ENCODE measurements at places on chromosomes 16 and 17. TPM values are rescaled to one million over a fixed set of nuclear protein-coding genes. Genes with fewer than 3 reads are reported as not detected.

- DNase-seq: peak; percentile 29
Measured at GRCh38 chr17:61635913-61636432, 45.0 kb upstream of the NACA2 start.

- no peak for DNase-seq
Measured at GRCh38 chr16:17474037-17474436, 3.3 kb upstream of the XYLT1 start.

GRCh38 chr16:20271893-20272292 lies 55.4 kb downstream of the GP2 start:
- DNase-seq: no peak

Gene FBXO39
- 0.12 TPM for polyA plus RNA-seq

GRCh38 chr17:79707931-79708891 lies 22.5 kb upstream of the ENPP7 start:
- no peak for DNase-seq

DNA sequence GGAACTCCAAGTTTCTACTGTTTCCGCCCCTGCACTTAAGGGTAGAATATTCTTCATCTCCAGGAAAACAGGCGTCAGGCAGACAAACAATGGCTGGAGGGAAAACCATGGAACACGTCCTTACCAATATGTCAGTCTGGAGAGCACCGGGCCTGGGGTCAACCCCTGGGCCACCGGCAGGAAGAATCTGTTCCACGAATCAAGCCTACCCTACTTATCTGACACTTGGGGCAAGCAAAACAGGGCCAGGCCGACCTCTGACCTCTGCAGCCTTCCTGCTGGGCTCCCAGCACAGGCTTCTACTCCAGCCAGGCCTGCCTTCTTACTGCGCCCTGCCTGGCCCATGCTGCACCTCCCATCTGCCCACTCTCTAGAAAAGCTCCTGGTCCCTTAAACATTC lies 10.1 kb downstream of the VAC14 start:
- no peak for DNase-seq

DNA sequence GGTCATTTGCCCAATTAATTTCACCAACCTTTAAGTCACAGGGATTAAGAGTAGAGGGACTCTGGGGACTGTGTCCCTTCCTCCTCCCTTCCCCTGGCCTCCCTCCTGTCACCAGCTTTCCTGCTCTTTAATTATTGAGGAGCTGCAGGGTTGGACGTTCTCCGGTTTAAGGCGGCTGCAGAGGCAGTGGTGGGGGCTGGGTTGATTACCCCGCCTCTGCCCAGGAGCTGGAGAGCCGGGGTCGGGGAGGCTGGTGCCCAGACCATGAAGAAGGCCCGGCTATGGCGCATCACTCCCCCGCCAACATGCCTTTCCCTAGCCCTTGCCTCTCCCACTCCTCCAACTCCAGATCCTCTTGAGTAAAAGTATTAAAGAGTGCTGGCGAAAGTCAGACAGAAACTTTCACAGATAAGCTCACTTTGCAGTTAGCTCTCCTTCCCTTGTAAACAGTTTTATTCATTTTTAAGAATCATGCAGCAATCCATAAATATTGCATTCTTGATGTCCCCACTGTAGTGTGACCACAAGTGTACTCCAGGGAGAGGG lies 1.1 kb upstream of the FOXJ1 start:
- no peak for DNase-seq

GRCh38 chr17:82661717-82662683 lies 13.8 kb upstream of the WDR45B start:
- no peak for DNase-seq

GRCh38 chr16:23223368-23223767 lies 40.8 kb downstream of the SCNN1G start:
- no peak for DNase-seq

DNA sequence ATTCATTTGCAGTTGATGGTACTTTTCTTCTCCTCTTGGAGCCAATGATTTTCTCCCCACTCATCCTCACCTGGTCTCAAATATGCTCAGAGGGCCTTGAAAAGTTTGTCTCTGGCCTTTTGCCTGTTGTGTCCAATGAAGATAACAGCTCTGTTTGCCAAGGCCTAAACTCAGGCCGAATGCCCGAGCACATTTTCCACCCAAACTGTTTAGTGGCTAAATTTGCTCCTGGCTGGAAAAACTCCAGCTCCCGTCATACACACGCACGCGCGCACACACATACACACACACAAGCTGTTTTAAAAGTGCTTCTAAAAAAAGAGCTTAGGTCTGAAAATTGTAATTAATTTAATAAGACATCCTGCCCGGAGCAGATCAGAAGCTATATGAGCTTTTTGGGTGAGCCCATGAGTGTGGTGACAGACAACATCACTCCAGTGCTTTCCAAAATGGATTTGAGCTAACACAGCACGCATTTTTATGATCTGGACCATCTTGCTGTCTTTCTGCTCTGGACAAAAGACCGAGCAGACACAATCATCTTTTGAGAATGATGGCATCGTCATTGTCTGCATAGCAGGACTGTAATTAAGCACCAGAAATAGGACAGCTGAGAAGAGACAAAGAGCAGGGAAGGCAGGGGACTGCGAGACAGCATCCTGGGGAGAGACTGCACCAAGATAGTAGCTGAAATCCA lies 48.9 kb downstream of the IRX6 start:
- DNase-seq: no peak

DNA sequence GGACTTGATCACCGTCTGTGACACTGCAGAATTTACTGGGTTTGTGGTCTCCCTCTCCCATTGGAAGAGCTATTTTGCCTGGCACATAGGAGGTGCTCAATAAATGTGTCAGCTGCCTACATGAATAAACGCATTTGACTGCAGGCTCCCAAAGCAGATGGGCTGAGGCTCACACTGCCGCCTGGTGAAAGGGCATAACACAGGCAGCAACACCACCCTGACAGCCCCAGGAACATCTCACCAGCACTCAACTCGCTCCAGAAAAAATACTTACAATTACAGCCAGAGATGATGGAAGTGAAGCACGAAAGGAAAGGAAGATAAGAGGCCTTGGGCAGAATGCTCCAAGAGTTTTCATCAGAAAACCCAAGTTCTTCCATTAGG lies 73.9 kb downstream of the RPH3AL start:
- DNase-seq: no peak

DNA sequence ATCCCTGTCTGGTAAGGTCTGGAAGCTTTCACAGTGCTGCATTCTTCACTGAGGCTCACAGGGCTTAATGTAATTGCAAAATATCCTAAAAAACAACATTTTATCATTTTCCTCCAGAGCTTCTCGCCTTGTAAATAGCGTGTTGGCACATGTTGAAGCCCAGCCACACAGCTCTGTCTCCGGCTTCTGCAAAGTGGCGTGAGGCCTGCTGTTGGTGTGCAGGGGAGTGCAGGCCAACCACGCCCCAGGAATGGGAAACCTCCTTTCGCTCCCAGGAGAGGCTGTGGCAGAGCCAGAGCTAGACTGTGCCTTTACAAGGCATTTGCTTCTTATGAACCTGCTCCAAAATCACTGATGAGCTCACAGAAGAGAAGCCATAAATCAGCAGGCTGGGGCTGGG lies 248.2 kb upstream of the MAF start:
- no peak for DNase-seq

Gene NPIPB13
- polyA plus RNA-seq: 1.7 TPM

GRCh38 chr17:65674246-65675045 lies 113.0 kb upstream of the AXIN2 start:
- no peak for DNase-seq

Gene KRTAP1-1
- polyA plus RNA-seq: 0.19 TPM

DNA sequence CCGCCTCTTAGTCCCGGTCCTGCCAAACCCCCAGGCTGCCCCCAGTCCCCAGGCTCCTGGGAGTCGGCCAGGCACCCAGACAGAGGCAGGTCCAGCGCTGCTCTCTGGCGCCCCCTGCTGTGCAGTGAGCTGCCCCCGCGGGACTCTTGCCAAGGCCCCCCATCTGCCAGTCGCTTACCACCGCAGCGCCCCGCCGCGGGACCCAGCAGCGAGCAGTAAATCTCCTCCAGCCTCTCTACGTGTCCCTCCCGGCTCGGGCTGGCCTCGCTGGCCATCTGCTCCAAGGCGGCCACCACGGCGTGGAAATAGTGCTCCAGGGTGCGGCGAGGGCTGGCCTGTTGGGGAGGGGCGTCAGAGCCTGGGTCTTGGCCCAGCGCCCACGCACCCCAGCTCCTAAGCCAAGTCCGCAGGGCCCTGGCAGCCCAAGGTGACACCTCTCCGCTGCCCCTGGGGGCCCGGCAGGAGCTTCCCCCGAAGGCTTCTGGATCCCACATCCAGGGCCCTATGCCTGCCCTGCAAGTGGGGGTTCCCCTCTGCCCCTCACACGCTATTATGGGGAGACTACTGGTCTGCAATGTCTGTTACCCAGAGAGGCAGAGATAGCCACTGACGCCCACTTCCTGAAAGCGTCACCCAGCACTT lies 33.7 kb upstream of the MFSD6L start:
- DNase-seq: no peak

DNA sequence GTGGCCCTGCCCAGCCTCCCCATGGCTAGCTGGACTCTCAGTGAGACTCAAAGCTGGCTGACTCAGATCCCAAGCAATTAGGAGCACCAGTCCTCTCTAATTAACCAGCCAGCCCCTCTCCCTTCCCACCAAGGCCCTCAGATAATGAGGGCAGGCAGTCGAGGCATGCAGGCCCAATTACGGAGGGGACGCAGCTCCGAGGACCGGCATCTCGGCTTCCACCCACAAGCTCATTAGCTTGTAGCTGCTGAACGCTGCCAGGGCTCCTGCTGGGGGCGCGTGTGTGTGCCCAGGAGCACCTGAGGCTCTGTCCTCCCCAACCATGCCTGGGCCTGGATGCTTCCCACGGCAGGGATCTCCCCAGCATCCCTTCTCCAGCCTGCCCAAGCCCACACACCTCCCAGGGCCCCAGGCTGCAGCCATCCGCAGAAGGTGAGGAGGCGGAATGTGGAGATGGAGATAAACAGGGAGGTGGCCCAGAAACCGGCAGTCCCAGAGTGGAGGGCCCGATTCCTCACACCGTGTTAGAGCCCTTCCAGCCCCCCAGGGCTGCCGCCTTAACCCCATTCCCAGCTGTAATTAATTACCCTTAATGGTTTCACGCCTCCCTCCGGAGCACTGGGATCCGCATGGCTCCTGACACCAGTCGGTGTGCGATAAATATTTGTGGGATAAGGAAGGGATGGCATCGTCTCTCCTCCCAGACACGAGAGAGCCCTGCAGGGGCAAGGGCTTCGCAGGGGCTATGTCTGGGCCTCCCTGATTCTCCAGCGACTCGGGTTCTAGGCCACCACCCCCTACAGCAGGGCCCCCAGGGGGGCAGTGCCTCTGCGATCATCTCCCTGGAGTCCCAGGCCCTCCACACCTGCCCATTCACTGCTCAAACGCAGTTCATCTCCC lies 42.2 kb downstream of the RPH3AL start:
- no peak for DNase-seq

Gene SLC52A1
- polyA plus RNA-seq: not detected

DNA sequence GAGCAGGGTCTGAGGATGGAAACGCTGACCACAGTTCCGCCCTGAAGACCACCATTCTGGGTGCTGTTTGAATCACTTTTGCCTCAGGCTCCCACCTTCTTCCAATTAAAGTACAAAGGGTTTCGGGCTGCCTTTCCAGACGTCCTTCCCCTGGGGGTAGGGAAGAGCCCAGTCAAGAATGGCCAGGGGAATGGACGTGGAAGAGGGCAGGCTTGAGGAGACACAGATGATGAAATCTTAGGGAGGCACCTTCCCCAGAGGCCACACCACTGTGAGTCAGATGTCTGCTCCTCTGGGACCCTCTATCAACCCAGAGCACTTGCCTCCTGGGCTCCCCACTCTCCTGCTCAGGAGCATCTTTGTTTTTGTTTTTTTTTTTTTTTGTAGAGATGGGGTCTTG lies 27.5 kb upstream of the MTSS2 start:
- no peak for DNase-seq

Gene PRDM7
- not detected for polyA plus RNA-seq

DNA sequence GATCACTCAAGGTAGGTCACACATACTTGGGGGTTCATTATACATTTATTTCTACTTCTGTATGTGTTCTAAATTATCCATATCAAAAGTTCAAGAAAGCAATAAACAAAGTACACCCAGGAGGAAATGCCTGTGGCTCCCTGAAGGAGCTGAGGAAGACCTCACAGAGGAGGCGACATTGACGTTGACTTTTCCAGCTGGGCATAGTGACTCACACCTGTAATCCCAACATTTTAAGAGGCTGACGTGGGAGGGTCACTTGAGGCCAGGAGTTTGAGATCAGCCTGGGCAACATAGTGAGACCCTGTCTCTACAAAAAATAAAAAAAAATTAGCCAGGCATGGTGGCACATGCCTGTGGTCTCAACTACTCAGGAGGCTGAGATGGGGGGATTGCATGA lies 16.3 kb downstream of the ITGAD start:
- DNase-seq: no peak

Gene SBK1
- 0.01 TPM for polyA plus RNA-seq

GRCh38 chr17:79929257-79930061 lies 90.2 kb upstream of the CBX4 start:
- no peak for DNase-seq

GRCh38 chr17:42456223-42457106 lies 2.2 kb upstream of the ATP6V0A1 start:
- DNase-seq: no peak

DNA sequence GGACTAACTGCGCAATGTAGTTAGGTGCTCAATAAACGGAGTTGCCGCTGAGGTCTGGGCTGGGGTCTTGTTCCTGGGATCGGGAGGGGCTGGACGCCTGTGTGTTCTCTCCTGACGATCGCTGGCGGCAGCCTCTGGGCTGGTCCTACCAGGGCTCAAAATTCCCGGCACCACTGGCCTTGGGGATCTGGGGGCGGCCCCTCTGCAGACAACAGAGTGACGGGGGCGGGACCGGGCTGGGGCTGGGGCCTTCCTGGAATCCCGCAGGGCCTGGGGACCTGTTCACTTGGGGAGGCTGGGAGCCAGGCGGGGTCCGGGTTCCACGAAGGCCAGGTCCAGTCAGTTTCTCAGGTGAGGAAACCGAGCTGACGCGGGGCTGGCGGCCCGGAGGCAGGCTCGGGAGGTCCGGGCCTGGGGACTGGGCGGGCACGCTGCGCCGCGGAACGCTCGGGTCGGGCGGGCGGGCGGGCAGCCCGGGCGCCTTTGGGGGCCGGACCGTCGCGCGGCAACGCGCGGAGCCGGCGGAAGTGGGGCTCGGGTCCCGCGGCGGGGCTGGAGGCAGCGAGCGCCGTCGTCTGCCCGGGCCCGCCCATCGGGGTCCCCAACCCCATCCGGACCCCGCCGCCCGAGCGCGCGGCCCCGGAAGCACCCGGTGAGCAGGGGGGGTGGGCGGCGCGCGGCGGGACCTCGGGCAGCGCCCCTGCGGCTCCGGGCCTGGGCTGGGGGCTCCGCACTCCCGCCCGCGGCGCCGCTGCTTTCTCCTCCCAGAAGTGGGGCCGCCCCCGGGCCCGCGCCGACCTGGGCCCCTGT lies at the start of gene PIGQ:
TSS of gene PIGQ (plus strand) at position 524 of the 810 bp plus-strand sequence. CDS start 4,107 bp downstream, outside the sequence.
- no peak for DNase-seq

Gene SALL1
- 9.9 TPM for polyA plus RNA-seq

DNA sequence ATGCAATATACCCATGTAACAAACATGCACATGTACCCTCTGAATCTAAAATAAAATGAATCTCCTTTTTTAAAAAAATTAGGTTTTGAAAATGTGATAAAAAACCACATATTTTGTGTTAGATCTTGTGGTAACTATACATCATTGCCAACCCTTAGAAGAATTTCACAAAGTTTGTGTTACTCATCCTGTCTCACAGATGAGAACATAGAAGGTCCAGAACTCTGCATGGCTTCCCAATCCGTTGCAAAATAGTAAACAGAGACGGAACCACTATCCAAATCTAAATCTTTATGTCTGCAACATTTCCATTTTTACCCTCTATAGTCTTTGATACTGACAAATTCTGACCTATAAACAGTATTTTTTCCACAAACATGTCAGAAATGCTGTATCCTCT lies 759.9 kb downstream of the KCNJ2 start:
- DNase-seq: no peak

GRCh38 chr17:57945996-57946797 lies 9.0 kb downstream of the CUEDC1 start:
- DNase-seq: no peak
